Stimulated activated CD4-positive, alpha-beta T cell treated with anti-CD3 and anti-CD28 coated beads, TNF-alpha, amount 100 ng/mL, for 1 hour (primary cell): ENCODE measurements at places on chromosomes 5 and 9.

DNA sequence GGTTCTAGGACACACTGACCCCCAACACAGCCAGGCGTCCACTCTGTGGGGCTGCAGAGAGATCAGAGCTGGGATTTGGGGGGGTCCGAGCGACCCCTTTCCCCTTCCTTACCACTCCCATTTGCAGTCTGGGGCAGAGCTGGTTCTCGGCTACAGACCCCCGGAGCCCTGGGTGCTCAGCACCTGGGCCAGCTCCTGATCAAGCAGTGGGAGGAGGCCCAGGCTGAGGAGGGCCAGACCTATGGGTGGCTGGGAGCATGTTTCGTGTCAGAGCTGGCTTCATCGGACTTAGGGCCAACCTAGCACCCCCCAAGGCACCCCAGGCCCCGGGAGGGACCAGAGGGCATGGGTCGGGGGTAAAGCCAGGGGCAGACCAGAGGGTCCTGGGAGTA lies 7.6 kb downstream of the GRIN1 start:
- no peak for DNase-seq

- no peak for DNase-seq
Measured at GRCh38 chr5:90158131-90158530, 251.4 kb downstream of the CETN3 start.

GRCh38 chr9:36137392-36138004 lies 965 bp downstream of the GLIPR2 start:
- no peak for DNase-seq

- DNase-seq: no peak
Measured at GRCh38 chr5:150296496-150296895, 6.2 kb downstream of the ARSI start.

GRCh38 chr9:71678999-71679398 lies 89.3 kb downstream of the CEMIP2 start:
- no peak for DNase-seq

DNA sequence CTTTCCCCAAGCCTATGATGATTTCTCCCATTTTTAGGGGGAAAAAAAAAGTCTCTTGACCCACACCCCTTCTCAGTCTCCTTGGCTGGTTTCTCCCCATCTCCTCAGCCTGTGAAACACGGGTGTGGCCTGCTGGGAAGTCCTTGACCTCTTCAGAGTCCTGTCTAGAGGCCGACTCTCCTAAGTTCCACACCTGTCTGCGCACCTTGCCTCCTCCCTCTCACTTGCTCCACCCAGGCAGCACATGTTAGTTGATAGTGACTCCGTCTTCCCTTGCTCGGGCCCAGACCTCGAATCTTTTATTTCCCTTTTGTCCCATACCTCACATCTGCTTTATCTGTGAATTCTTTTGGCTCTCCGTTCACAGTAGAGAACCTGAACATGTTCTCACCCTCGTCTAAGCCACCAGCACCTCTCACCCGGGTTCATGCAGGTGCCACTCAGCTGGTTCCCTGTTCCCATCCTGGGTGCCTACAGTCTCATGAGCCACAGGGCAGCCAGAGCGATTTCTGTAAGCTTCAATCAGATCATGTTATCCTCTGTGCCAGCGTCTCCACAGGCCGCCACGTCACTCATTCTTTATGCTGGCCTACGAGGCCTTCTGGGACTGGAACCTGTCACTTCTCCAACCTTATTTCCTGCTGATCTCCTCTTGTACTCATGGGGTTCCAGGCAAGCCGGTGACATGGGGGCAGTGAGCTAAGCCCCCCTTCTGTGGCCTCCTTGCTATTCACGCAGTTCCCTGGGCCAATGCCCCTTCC lies 51.7 kb upstream of the LRRTM2 start:
- no peak for DNase-seq

DNA sequence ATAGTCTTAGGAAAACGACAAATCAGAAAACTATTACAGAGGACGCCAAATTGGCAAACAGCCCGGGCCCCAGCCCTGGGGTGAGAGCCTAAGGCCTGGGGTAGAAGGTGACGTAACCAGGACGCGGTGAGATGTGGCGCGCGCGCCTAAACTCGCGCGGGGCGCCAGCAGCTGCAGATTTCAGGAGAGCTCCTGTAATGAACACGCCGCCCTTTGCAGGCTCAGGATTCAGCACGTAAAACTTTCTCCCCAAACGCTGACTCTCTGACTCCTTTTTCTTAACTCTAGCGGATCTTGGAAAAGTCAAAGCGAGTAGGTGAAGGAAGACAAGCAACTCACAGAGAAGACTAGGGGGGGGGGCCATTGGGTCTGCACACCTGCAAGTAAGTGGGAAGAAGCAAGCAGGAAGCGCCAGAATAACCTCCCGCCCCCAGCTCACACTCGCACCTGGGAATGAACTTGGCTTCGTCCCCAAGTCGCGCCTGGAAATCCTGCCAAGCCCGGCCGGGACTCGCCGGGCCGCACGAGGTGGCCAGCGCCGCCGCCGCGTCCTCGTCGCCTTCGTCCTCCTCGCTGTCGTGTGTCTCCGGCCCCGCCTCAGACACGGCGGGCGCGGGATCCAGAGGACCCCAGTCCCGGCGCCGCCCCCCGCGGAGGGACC lies 822 bp downstream of the RASEF start:
- no peak for DNase-seq

DNA sequence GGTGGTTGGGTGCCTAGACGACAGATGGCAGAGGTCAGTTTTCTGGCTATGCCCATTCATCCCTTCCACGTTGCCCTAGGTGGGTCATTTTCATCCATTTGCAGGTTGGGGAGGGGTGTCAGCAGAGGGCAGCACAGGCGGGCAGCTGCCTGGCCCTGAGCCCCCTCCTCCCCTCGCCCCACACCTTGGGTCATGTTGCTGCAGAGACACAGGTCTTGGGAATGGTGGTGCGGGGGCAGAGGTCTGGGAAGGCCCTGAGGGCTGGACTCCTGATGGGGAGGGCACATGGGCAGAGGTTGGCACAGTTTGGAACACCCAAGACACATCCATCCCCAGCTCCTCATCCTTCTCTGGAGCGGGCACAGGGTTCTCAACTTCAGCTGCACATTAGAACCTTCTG lies 103.2 kb upstream of the LMX1B start:
- no peak for DNase-seq

DNA sequence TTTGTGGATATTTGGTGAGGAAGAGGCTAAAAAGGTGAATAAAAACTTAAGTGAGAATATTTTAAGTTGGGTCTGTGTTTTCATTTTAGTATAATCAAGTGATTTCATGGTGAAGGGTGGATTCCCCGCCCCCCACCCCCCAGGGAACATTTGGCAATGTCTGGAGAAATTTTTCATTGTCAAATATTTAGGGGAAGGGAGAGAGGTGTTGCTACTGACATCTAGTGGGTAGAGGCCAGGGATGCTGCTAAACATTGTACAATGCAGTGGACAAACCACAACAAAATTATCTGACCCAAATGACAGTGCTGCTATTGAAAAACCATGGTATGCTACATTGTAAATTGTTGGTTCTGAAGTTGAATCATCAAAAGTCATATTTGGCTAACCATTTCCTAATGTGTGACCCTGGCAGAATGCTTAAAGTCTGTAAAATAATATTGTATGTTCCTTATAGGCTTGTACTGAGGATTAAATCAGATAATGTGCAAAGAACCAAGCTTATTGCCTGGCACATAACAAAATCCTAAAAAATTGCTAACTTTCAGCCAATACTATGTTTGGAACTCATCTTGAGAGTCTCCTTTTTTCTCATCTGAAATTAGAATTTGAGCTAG lies 5.6 kb downstream of the C5orf24 start:
- DNase-seq: no peak

DNA sequence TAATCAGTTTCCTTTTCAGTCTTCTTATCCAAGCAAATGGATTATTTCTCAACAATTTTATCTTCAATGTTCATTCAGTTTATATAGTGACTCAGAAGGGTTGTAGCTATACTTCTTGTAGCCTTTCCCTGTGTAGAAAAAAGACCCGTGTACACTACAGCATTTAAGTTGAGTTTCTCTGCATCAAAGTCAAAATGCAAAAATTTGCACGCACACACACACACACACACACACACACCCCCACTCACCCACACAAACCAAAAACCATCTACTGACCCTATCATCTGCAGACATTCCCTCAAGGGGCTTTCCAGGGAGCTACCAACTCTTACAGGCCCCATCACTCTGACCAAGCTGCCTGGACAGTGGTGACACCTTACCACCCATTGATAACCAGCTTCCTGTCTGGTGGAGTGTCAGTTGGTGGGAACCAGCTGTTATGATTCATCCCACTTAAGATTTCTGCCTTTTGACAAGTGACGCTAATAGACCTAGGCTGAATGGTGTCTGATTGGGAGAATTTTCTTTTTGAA lies 12.2 kb upstream of the ELL2 start:
- no peak for DNase-seq

- no peak for DNase-seq
Measured at GRCh38 chr9:77769246-77769645, 121.1 kb upstream of the GNA14 start.

GRCh38 chr5:114857941-114858551 lies 311.7 kb downstream of the TRIM36 start:
- DNase-seq: no peak

GRCh38 chr5:65334077-65334476 lies 147.6 kb downstream of the ADAMTS6 start:
- DNase-seq: no peak

- DNase-seq: no peak
Measured at GRCh38 chr5:158923799-158924551, 175.7 kb downstream of the EBF1 start.

DNA sequence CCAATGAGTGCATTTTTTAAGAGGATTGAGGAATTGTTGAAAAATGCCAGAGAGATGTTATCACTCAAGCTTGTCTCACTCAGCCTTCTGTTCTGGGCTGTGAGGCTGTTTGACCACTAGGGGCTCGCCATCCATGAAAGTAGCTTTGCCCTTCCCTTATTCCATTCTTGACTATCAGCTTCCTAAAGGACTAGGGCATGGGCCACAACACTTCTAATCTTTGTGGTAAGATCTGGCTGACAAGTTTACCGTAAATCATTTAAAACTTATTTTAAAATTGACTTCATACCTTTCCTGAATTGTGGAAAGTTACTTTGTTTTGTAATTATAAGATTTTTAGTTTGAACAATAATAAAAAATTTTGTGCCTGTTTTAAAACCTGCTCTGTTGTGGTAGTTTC lies 49.5 kb downstream of the TJP2 start:
- no peak for DNase-seq

- no peak for DNase-seq
Measured at GRCh38 chr5:34854459-34855174, 15.7 kb downstream of the TTC23L start.

DNA sequence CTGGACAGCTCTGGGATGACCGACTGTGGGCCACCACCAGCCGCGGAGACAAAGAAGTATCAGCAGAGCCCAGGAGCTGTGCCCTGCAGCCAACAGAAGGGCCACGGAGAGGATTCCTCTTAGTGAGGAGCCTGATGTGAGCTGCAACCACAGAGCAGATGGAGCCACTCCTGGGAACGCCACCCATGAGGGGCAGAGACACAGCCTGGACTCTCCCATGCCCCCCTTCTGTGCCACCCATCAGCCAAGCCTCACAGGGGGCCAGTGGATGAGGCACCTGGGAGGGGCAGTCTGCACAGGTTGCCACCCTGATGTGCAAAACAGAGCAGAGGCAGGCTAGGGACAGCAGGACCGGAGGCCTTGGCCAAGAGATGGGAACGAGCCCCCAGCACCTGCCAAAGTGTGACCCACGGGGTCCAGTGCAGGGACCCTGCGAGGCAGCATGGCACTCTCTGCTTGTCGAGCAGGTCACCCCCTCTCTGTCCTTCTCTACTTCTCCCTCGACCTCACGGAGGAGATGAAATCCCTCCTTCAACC lies 380.7 kb upstream of the IRX1 start:
- DNase-seq: no peak

- DNase-seq: no peak
Measured at GRCh38 chr5:142143878-142144277, 35.3 kb downstream of the NDFIP1 start.

- no peak for DNase-seq
Measured at GRCh38 chr9:110599468-110599867, 19.9 kb upstream of the SVEP1 start.
